Amygdala (tissue), 56 donors: ENCODE measurements at places on chromosomes 3 and 15.

DNA sequence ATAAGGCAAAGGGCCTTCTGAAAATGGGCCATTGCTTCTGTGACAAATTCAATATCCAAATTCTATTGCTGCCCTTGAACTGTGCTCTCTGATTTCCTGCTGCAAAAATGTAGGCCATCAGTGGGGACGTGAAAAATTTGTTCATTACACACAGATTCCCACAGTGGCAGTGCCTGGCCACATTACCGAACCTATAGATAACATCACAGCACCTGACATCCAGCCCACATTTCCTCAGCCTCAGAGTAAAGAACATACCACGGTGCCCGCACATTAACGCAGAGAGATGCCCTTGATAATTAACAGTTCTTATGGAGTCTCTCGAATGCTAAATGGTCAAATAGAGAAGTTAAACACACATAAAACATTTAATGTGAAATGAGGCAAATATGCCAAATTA, 931.6 kb upstream of the CFAP20DC start:
- no peak for DNase-seq

DNA sequence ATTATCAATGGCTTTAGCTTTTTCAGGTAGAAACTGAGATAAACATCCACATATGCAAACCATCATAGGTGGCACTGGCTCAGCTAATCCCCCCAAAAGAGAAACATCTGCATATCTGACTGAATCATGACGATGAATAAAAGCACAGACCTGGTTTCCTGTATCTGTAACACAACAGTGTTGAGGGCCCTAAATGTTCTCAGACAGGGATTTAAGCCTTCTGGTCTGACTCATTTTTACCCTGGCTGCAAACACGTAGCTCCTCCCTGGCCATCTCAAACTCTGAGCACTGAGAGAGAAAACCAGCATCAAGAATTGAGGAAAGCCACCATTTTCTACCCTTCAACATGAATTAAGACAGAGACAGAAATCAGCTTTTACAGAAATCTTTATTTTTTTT, 35.2 kb downstream of the GLB1 start:
- no peak for DNase-seq

DNA sequence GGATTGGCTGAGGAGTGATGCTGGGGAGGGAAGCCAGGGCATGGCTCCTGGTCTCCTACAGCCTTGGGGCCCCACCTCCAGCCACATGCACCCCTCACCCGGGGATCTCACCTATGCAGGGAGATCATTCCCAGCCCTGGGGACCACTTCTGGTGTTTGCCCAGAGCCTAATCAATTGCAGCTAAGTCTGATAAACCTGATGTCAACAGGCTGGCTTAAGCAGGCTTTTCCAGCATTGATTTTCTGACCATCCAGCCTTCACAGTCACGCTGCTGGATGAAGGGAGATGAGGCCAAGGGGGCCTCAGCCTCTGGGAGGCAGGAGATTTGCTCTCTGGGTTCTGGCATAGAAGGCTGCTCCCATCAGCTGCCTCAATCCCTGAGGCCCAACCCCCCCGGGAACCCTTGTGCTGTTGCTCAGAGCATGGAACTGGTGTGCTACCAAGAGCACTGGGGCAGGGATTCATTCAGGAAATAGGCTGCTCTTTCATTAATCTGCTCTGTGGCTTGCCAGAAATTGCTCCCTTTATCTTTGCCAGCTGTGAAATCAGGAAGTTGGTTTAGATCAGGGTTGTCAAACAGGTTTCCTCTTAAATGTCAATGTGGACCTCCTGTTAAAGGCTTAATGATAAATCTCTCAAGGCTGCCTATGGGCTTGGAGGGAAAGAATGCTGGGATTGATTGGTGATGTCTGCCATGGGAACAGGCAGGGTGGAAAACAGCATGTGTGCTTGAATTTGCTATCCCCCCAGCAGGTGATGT, 19.0 kb downstream of the FAM3D start:
- DNase-seq: no peak

DNA sequence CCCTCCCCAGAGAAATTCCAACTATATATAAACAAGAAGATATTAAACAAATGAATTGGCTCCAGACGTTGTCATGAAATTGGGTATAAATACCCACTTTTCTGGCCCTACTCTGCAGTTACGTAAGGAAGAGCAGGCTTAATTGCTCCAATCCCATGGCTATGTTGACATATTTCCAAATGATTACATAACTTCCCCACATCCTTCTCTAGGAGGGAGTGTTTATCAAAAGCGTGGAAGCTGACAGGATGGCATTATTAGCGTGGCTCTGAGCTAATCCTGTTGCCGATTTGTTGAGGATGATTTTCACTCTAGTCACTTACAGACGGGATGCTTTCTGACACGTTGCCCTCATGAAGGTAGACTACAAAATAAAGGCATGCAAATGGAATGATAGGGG, 347.5 kb upstream of the TMCO5A start:
- no peak for DNase-seq

GRCh38 chr3:197589545-197589944, 33.8 kb upstream of the BDH1 start:
- no peak for DNase-seq

DNA sequence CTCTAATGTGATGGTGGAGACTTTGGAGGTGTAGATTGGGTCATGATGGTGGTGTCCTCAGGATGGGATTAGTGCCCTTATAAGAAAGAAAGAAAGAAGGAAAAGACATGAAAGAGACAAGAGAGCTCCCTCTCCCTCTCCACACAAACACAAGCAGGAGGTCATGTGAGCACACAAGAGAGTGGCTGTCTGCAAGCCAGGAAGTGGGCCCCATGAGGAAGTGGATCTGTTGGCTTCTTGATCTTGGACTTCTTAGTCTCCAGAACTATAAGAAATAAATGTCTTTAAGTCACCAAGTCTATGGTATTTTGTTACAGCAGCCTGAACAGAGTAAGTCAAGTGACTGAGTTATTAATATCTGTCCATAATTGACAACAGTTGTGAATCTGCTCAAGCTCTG, 17.1 kb downstream of the IQCB1 start:
- no peak for DNase-seq

DNA sequence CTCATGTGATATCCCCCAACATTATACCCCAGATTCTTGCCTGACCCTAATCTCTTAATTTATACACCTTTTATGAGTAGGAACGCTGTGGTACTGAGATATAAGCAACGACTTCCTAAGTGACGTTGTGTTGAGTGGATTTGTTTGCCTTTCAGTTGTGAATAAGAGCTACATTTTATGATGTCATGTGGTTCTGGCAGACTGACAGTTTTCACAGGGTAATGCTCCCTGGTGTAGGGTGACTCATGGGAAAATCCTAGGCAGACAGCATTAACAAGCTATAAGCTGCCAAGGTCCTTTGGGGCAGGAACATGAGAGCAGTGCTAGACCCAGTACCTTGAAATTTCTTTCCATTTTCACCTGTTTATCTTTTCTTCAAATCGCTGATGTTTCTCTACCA, 11.2 kb downstream of the C3orf52 start:
- no peak for DNase-seq

DNA sequence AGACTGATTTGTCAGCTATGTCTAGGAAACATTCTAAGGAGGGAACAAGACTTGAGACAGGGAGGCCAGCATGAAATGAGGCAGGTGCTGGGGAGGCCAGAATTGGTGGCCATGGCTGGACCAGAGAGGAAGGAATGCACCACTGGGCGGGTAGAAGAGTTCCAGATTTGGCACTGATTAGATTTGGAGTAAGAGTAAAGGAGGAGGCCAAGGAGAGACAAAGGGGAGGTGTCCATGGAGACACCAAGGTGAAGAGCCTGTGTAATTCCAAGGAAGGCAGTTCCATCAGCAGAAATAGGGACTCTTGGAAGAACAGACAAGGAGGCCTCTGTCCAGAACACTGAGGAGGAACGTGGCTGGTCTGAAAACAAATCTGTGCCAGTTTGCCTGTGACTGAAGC, 1.8 kb downstream of the ARNT2 start:
- DNase-seq: no peak

GRCh38 chr3:194401346-194401745, 2.3 kb upstream of the GP5 start:
- no peak for DNase-seq

DNA sequence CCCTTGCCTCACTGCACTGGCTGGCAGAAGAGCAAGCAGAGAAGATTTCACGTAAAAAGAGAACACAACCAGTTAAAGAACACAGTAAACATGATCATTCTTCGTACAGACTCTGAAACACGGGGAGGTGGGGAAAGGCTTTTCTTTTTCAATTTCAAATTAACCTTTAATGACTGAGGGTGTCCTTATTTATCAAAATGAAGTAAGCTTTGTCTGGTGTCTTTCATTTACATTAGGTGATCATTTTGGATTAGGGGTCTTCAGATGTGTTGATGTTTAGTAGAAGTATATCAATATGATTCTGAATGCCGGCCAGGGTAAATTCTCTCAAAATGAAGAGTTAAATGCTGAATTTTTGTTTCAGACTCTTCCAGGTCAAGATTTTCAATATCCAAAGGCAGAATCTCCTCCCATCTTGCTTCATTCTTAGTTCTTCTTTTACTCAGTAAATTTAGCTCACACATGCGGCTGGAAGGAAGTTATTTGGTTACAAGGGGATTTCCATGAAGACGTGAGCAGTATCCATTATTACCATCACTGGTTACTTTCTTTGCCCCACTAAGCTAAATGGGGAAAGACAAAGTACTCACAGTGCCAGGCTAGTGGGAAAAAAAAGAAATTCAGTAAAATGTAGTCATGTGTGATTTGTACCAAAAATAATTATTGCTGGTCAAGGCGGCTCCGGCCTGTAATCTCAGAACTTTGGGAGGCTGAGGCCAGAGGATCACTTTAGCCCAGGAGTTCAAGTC, 272.2 kb upstream of the NR2F2 start:
- DNase-seq: no peak

DNA sequence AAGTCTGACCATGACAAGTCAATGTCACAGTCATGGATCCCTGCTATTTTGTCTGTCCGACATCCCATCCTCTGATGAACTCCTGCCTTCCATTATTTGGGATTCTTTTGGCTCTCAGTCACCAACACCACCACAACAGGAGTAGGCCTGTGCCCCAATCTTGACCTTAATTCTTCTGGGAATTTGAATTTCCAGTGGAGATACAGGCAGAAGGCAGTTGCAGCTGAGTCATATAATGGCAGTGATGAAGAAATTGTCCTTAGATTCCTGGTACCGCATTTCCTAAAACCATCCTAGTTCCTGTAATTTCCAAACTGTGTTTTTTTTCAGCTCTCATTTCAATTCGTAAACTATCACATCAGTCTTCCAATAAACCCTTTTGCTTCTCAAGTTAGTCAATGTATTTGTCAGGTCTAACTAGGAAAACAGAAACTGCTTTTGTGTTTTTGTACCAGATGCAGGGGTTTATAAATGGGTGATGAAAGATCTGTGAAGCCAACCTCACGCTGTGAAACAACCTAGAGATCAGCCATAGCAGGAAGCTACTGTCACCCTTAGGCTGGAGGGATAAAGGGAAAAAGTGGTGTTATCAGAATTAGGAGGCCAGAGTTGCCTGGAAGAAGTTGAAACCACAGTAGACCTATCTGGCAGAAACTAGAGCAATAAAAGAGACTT, 126.3 kb upstream of the TMEM108 start:
- DNase-seq: no peak

GRCh38 chr3:181739628-181740027, 27.9 kb downstream of the SOX2 start:
- no peak for DNase-seq

- DNase-seq: no peak
Observed at GRCh38 chr3:14602006-14602803, 49.4 kb upstream of the CCDC174 start.

DNA sequence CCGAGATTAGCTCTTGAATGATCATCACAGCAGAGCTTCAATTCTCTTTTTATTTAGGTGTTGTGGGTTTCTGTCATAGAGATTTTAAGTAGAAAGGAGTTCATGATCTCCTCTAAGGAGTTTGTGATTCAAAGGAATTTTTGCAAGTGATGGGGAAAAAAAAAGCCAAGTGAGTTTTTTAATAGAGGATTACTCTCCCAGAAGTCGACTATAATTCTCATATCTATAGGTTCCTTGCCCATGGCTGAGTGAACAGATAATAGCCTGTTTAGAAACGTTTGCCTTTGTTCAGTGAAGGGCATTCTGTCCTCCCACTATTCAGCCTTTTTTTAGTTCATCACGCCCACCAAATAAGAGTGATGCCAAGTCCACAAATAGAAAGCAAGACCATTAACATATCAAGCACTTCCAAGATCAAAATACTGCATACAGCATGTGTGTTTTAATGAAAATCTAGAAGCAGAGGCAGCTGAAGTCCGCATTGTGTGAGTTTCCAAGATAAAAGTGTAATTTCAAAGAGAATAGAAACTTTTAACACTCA, 398.4 kb upstream of the CNTN3 start:
- DNase-seq: no peak

DNA sequence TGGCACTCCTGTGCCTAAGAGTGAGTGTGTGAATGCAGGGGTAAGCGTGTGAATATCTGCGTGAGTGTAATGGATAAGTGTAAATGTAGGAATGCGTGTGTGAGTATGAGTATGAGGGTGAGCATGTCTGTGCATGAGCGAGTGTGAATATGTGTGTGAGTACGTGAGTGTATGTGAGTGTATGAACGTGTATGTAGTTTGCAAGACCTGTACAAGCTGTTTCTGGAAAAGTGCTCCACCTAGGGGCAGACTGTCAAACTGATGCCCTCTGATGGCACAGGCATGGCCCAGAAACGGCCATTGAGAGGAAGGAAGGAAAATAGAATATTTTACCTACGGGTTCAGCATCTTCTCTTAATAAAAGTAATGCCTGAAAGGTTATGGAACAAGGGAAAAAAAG, 24.4 kb upstream of the FRMD4B start:
- no peak for DNase-seq

- no peak for DNase-seq
Observed at GRCh38 chr3:147015334-147015733, 391.0 kb downstream of the ZIC4 start.

GRCh38 chr15:84582583-84583157, 18.1 kb upstream of the ZSCAN2 start:
- no peak for DNase-seq

GRCh38 chr15:100759698-100760356, 119.8 kb upstream of the ALDH1A3 start:
- DNase-seq: no peak

- DNase-seq: no peak
Observed at GRCh38 chr3:176574786-176575185, 622.5 kb downstream of the TBL1XR1 start.

DNA sequence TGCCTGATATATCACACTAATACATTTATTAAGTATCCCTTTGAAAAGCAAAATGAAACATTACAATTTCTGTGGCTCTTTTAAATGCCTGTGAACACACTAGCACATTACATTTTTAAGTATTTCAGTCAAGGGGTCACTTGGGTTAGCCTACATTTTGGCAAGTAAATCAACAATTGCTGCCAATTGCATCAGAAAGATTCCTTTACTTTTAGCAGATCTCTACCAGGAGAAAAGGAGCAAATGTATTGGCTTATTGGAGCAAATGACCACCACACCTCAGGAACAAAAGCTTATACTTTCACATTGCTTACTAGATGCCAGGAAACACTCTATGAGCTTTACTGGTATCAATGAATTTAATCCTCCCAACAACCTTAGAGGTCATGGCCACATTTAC, 947.1 kb downstream of the FHIT start:
- no peak for DNase-seq
